ENCODE measurements at places on chromosomes 13 and 19. TPM values are rescaled to one million over a fixed set of nuclear protein-coding genes. Genes with fewer than 3 reads are reported as not detected.

Gene ATP1A3
- not detected for total RNA-seq

Gene TSKS
- not detected for total RNA-seq

Gene CYSLTR2
- total RNA-seq, result 0.16 TPM

Gene STK11
- 75.4 TPM for total RNA-seq

Gene SSBP4
- 151 TPM for total RNA-seq

Gene ANKRD24
- 0.18 TPM for total RNA-seq

Gene KIRREL2
- not detected for total RNA-seq

Gene EDDM13
- total RNA-seq, result 0.65 TPM

Gene ZNF260
- 13.9 TPM for total RNA-seq

Gene LRRC25
- total RNA-seq, result not detected

Gene ZNF17
- 6.4 TPM for total RNA-seq

Gene NUFIP1
- 7.4 TPM for total RNA-seq

Gene FFAR2
- total RNA-seq, result not detected

Gene ELSPBP1
- total RNA-seq, result not detected

Gene SLITRK6
- not detected for total RNA-seq

Gene CABP5
- not detected for total RNA-seq

Gene F7
- total RNA-seq, result not detected

Gene PLD3
- total RNA-seq, result 166 TPM

Gene CACNG6
- 4.0 TPM for total RNA-seq

Gene CPB2
- not detected for total RNA-seq

Gene PDX1
- total RNA-seq, result not detected

Gene FCHO1
- total RNA-seq, result 1.6 TPM

Gene ZNF417
- total RNA-seq, result 10.6 TPM

Gene ADM5
- total RNA-seq, result 4.4 TPM

Gene TBXA2R
- 2.9 TPM for total RNA-seq

Gene LIN7B
- total RNA-seq, result 4.2 TPM

Gene CEACAM20
- not detected for total RNA-seq

Gene LTBP4
- total RNA-seq, result 67.4 TPM

Gene ZNF878
- total RNA-seq, result not detected

Gene PRODH2
- total RNA-seq, result not detected

Data from endothelial cell of umbilical vein (primary cell).